SW480 (cell line): ENCODE measurements at places on chromosomes 5 and 9.

DNA sequence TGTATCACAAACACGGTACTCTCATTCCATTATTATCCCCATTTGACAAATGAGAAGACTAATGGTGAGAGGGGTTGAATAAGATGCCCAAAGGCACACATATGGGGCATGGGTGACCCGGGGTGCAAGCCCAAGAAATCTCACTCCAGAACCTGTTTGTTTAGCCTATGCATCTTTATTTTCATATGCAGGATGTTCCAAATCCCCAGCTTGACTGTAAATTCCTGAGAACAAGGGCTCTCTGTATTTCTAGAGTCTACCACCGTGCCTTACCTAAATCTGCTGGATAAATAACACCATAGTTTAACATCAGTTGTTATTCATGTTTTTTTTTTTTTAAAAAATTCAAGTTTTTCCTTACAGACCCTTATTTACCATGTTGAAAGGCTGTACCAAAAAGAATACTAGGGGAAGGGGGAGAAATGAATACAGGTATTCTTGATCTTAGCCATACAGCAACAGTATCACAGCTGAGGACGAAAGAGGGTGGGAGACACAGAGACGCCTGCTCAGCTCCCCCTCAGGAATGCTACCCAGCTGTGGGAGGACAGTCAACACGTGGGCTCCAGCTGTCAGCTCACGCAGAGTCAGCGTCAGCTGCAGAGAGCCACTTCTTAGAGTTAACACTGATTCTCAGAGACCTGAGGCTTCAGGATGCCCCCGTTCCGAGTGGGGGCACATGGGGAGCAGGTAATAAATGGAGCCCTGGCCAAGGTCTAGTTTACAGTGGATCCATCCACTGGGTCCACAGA lies 86.6 kb downstream of the MED27 start:
- DNase-seq = no peak

GRCh38 chr5:113612060-113612496 lies 98.6 kb downstream of the YTHDC2 start:
- DNase-seq = peak; percentile 63

DNA sequence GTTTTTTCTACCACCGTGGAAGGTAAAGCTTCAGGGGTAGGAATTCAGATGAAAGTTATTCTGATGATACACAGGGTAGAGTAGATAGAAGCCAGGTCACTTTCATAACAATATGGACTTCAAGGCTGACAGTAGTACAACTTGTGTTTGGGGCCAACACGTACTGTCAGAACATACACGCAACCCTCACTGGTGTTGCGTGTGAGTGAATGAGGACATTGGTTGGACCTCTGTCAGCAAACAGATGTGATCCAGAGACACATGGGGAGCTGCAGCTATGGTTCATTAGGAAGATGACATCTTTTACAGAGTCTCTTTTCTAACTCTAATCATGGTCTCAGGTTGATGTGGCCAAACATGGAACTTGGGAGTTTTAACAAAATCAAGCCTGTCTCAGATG lies 70.1 kb upstream of the MOCS2 start:
- no peak for DNase-seq

- DNase-seq = no peak
Measured at GRCh38 chr9:18606281-18606680, 132.3 kb downstream of the ADAMTSL1 start.

- no peak for DNase-seq
Measured at GRCh38 chr9:137582286-137582860, 3.6 kb upstream of the DPH7 start.

- no peak for DNase-seq
Measured at GRCh38 chr5:176407456-176408251, 8.7 kb downstream of the CLTB start.

GRCh38 chr5:180601591-180602480 lies 10.5 kb upstream of the SCGB3A1 start:
- DNase-seq = no peak

- DNase-seq = no peak
Measured at GRCh38 chr9:71648453-71648852, 119.9 kb downstream of the CEMIP2 start.

GRCh38 chr9:78821126-78821822 lies 524.3 kb downstream of the PSAT1 start:
- DNase-seq = peak; percentile 53

DNA sequence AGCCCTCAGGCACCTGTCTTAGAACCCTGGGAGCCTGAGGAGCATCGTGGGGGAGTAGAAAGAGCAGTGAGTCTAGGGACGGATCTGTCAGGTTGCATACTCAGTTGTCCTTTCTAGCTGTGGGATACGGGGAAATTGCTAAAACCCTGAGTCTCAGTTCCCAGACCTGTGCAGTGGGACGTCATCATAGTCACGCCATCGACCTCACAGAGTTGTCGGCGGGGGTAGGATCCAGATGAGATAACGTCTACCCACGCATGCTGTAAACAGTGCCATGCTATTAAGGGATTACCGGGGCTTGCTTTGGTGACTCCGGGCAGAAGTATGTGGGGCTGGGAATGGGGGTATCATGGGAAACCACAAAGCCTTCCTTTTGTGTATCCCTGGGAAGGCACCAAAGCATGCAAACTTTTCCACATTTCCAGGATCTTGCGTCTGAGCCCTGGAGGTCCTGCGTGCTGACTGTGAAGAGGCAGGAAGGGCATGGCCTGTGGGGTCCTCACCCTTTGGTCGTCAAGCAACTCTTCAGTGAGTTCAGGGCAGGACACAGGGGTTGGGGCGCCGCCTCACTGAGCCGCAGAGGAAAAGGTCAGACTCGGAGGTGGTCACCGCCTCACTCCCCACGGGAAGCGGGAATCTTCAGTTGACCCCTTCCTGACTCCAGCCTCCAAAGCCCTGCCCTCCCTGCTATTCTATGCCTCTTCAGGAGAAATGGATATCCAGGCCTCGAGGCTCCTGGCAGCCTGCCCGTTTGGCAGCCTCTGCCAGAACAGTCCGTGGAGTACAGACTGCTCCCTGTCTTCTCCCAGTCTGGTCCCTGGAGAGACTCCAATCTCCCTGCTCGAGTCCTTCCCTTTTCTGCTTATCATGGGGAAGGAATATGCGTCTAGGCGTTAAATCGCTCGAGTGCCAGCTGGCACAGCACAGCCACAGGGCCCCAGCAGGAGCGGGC lies 186.8 kb upstream of the KLF9 start:
- DNase-seq = peak; percentile 83

GRCh38 chr5:133406208-133406976 lies 205.9 kb downstream of the FSTL4 start:
- DNase-seq = no peak

- DNase-seq = no peak
Measured at GRCh38 chr5:104573949-104574709, 1011.5 kb upstream of the NUDT12 start.

DNA sequence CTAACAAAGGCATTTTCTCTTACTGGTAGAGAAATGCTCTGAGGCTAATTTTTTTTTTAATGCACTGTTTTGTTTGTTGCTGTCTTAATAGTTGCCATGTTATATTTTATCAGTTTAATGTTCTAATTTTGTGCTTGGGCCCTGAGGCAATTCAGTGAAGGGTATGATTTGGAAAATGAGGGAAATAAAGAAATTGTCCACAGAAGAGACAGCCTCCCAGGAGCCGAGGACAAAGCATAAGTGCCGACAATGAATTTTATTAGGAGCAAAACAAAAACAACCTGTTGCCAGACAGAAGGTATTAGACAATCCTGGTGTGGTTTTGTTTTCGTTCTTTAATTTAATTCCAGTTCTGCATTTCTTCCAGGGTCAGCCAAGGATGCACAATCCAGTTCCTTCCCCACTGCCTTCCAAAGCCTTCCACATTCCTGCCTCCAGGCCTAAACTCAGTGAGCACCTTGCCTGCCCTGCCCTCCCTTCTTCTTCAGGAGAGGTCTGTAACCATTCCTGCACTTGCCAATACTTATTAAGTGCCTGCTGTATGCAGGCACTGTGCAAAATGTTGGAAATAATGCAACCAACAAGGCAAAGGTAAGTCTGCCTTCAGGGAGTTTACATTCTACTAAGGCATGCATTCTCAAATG lies 4.3 kb upstream of the TCOF1 start:
- no peak for DNase-seq

- DNase-seq = no peak
Measured at GRCh38 chr5:6423327-6424109, 25.1 kb upstream of the UBE2QL1 start.

DNA sequence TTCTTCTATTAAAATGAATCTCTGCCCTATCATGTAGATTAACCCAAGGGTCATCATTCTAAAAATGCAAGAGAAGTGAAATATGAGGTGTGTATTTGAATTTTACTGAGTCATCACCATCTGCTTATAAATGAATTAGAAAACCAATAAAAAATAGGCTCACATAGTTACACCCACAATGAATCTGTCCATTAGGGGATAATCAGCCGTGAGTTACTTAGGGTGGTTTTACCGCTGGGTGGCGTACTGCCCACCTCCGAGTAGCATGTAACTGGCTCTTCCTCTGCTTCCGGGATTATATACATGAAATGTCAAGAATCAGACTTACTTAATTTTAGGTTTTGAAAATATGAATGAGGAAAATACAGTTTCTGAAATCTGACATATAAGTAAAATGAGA lies 332.9 kb upstream of the CCNG1 start:
- DNase-seq = no peak

DNA sequence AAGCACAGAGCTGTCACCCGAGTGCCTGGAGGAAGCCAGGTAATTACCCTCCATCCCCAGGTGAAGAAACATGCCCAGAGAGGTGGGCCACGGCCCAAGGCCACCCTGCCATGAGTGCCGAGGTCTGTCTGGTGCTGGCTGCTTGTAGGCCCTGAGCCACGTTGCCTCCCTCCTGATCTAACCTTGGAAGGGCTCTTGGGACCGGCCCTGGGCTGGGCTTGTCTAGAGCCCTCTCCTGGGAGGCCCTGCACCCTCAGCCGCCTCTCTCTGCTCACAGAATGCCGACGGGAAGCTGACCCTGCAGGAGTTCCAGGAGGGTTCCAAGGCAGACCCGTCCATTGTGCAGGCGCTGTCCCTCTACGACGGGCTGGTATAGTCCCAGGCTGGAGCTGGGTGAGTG lies 39.4 kb upstream of the HMCN2 start:
- no peak for DNase-seq

GRCh38 chr9:73121375-73121935 lies 30.2 kb upstream of the ANXA1 start:
- DNase-seq = no peak

GRCh38 chr5:44574678-44575077 lies 185.5 kb upstream of the FGF10 start:
- DNase-seq = no peak

DNA sequence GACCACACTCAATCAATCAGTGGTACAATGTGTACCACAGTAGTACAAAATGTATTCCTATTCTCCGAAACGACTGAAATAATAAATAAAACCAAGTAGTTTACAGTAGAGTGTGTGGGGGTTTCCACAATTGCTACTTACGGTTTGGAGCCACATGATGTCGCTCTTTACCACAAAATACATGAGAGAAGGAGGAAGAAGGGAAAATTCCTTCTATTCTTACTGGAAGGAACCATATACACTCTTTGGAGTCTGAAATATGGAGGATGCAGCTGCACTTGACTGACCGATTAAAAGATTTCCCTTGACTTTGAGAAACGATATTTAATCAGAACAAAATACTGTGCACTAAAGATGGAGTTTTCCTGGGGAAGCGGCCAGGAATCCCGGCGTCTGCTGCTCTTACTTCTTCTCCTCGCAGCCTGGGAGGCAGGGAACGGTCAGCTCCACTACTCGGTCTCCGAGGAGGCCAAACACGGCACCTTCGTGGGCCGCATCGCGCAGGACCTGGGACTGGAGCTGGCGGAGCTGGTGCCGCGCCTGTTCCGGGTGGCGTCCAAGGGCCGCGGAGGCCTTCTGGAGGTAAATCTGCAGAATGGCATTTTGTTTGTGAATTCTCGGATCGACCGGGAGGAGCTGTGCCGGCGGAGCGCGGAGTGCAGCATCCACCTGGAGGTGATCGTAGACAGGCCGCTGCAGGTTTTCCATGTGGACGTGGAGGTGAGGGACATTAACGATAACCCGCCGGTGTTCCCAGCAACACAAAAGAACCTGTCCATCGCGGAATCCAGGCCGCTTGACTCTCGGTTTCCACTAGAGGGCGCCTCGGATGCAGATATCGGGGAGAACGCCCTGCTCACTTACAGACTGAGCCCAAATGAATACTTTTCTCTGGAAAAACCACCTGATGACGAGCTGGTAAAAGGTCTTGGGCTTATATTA lies at the start of gene PCDHA4:
PCDHA4 (plus strand) TSS at position 235 of the 942 bp plus-strand sequence.
- DNase-seq = no peak

GRCh38 chr5:133059621-133060020 lies 7.8 kb downstream of the HSPA4 start:
- DNase-seq = no peak

- no peak for DNase-seq
Measured at GRCh38 chr5:14326035-14326903, 183.1 kb downstream of the TRIO start.

DNA sequence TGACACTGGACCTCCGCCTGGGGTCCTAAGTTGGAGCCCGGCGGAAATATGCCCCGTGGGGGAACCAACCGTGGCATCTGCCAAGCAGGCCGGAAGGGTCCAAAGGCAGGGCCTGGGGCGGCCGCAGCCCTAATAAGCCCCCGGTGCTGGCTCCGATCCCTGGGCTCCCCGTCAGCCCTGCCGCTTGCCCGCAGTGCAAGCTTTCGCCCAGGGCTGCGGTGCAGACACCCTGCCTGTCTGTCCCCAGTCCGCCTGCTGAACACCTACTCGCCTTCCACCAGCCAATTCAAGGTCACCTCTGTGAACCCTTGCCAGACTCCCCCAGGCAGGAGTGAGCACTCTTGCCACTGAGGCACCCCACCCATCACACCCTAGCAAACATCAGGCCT lies 502 bp upstream of the PTGR1 start:
- DNase-seq = no peak

DNA sequence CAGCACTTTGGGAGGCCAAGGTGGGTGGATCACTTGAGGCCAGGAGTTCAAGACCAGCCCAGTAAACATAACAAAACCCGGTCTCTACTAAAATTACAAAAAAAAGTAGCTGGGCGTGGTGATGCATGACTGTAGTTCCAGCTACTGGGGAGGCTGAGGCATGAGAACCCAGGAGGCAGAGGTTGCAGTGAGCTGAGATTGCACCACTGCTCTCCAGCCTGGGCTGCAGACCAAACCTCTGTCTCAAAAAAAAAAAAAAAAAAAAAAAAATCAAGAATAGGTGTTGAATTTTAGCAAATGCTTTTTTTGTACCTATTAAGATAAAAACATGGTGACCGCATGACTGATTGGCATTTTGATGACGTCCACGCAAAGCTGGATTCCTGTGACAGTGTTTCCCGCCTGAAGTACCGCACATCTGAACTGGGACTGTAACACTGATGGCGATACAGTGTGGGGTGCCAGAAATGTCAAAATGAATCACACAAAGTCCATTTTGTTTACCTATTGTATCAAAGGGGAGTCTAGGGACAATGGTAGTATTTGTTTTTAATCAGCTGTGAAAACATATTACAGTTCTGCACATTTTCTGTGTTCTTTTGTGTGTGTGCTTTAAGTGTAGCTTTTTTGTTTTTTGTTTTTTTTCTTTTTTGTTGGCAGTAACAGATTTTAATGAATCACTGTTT lies 23.2 kb upstream of the TBC1D9B start:
- DNase-seq = no peak

DNA sequence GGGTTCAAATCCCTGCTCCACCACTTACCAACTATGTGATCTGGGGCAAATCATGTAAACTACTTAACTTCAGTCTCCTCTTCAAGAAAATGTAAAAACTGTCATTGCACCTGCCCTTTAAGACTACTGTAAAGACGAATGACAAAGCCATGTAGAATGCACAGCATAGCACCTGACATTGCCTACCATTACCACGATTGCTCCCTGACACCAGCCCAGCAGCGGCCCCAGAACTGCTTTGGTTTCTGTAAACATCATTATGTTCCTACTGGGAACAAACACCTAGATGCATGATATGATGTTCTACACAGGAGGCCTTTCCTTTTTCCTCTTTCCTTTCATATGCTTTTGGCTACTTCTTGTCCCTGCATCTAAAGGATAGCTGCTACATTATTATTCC lies 23.1 kb upstream of the PLPP6 start:
- DNase-seq = no peak
